ENCODE measurements at places on chromosomes 6 and 20.

DNA sequence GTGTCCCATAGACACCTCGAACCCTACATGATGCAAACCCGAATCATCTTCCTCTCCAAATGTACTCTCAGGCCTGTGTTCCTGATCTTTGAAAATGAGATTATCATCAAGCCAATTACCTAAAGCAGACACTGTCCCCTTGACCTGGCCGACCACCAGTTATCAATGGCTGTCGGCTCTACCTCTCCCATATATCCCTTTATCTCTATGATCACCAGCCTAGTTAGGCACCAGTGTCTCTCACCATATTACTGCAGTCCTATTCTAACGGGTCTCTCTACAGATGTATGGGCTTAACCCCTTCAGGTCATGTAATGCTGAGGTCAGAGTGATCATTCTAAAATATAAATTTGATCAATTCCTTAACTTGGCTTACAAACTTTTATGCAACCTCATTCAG, 234.9 kb upstream of the MARCKS start:
- no peak for DNase-seq

- DNase-seq: no peak
Observed at GRCh38 chr6:168417679-168418557, 23.1 kb upstream of the SMOC2 start.

DNA sequence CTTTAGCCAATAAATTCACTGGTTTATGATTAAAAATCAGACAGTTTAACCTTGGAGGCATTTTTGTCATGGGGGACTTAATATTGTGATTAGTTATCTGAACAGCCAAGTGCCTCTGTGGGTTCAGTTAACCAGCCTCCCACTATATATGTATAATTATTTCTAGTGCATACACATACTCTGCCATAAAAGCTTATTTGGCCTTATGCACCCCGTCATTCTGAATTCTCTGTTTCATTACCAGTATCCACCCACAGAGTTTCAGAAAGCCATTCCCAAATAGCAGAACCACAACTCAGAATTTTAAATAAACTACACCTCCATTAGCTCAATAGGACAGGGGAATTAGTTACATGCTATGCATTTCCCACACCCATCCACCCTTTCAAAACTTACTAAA, 279.7 kb downstream of the ZFAND3 start:
- no peak for DNase-seq

- no peak for DNase-seq
Observed at GRCh38 chr20:43408848-43409576, 48.7 kb upstream of the SRSF6 start.

GRCh38 chr20:51812861-51813260, 10.5 kb upstream of the SALL4 start:
- no peak for DNase-seq

Data from SIG-M5 (cell line).